AG08396 (cell line): ENCODE measurements at places on chromosomes 12 and 14.

GRCh38 chr14:80587096-80587724 lies 354.3 kb downstream of the CEP128 start:
- DNase-seq, result peak; percentile 5

DNA sequence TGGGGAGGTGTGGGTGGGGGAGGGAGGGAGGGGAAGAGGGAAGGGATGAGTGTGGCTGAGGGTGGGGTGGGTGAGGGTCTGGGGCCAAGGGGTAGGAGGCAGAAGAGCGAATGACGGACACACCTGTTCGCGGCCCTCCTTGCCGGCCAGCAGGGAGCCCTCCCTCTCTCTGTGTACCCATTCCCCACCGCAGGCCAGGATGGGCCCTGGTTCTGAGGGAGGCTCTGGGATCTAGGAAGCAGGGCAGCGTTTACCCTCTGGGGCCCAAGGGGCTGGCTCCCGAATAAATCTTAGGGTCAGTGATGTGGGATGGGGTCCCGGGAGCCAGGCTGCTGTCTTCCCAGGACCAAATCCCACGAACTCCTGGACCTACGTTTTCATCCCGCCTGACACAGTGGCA lies 46.0 kb upstream of the ESRRB start:
- no peak for DNase-seq

DNA sequence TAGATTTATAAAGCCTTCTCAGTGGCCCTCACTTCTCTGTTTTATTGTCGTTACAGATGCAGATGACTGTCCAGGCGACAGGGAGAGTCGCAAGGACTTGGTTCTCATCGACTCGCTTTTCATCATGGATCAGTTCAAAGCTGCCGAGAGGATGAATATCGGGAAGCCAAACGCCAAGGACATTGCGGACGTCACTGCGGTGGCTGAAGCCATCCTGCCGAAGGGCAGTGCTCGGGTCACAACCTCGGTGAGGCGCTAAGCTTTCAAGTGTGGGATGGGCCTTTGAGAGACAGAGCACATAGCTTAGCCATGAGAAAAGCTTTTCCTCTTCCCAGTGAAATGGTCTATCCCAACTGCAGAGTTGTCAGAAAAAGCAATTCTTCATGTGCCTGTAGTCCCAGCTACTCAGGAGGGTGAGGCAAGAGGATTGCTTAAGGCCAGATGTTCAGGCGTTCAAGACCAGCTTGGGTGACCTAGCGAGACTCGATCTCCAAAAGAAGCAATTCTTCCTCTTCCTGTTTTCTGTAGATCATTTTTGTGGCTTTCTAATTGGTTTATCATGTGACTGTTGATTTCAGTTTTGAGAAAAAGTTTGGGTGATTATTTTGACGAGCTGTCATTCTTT lies 56.4 kb downstream of the EP400 start:
- no peak for DNase-seq

DNA sequence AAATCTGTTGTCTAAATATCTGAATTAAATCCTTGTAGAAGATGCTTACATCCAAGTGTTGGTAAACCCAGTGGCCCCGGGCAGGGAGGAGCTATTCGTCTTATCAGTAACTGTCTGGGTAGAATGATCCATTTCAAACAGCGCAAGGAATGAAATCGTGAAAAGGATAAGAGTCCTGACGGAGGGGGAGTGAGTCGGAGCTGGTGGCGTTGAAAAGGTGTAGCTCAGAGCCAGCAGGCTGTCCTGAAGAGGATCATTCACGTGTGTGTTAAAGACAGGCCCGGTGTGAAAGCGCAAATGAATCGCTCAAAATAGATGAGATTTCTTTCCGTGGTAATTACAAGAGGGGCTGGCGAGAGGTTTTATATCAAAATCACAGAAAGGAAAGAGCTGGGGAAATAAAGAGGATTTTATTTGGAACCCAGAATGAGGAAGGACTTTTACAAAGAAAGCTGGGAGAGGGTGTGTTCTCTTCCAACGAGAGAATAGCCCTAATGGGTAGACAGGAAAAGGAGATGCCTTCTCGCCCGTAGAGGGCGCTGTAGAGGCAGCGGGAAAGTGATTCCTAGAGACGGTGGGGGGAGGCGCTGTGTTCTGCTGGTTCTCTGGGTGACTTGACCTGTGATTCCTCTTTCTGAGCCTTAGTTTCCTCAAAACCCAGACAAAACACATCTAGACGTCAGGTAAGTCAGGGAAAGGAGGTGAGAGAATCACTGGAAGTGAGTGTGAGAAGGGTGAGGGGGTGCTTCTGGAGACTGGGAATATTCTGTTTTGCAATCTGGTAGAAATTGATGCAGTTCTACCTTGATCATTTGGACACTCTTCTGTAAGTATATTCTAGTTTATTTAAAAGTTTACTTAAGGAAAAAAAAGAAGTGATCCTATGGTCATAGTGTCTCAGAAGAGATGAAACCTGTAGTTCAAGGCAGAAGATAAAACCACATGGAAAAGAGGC lies 39.3 kb downstream of the SRRM4 start:
- no peak for DNase-seq
